DMS153 (cell line): ENCODE measurements at places on chromosomes 2 and 18.

DNA sequence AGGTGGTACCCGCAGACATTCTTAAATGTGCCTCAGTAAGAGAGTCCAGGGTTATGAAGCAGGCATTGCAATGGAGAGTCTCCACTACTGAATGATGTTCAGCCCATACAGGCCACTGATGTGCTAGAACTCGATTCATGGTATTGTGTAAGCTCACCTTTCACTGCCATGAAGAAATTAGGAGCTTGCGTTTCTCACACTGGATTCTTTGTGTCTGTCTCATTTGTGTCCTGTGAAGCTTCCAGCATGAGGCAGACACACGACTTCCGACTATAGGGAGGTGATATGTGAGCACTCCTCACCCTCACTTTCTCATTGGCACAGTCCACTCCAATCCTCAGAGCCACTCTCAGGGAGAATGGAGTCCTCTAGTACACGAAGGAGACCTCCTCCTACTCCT is 677.4 kb upstream of the RAB6C start:
- DNase-seq = no peak

DNA sequence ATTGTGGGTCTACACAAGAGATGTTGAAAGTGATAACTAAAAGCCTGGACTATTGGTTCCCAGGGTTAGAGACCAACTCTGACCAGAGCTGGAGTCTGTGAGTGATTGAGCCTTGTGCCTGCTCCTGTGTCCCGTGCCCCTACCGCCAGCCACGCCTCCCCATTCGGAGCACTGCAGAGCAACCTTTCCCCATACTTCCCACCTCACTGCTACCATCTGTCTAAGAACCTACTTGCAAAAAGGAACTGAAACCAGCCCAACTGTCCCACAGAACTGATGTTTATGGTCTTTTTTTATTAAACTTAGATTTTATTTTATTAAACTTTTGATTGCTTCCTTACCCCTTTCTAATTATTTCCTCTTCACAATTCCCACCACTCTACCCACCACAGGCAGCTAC is 300.3 kb upstream of the MGAT5 start:
- no peak for DNase-seq

- DNase-seq = no peak
Observed at GRCh38 chr2:64643838-64644457, 9.8 kb downstream of the SERTAD2 start.

DNA sequence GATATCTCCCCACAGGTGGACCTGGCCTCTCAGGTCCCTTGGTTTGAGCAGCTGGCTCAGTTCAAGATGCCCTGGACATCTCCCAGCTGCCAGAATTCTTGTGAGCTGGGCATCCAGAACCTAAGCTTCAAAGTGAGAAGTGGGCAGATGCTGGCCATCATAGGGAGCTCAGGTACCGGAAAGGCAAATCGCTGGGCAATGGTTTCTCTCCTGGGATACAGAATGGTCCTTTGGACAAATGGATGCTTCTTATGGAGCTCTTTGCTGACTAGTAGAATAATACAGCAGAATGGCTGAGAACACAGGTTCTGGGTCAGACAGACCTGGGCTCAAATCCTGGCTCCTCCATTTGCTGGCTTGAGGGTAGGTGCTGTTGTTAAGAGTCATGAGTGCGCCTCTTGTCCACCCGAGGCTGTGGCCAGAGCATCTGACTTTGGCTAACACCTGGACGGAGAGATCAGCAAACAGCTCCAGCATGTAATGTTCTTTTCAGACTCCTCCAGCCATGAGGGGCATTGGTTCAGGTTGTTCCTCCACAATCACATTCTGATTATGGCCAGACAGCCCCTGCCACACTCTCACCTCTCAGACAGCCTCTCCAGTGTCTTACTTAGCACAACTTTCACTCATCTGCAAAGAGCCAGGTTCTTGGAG is 7.5 kb downstream of the ABCG8 start:
- DNase-seq = no peak

DNA sequence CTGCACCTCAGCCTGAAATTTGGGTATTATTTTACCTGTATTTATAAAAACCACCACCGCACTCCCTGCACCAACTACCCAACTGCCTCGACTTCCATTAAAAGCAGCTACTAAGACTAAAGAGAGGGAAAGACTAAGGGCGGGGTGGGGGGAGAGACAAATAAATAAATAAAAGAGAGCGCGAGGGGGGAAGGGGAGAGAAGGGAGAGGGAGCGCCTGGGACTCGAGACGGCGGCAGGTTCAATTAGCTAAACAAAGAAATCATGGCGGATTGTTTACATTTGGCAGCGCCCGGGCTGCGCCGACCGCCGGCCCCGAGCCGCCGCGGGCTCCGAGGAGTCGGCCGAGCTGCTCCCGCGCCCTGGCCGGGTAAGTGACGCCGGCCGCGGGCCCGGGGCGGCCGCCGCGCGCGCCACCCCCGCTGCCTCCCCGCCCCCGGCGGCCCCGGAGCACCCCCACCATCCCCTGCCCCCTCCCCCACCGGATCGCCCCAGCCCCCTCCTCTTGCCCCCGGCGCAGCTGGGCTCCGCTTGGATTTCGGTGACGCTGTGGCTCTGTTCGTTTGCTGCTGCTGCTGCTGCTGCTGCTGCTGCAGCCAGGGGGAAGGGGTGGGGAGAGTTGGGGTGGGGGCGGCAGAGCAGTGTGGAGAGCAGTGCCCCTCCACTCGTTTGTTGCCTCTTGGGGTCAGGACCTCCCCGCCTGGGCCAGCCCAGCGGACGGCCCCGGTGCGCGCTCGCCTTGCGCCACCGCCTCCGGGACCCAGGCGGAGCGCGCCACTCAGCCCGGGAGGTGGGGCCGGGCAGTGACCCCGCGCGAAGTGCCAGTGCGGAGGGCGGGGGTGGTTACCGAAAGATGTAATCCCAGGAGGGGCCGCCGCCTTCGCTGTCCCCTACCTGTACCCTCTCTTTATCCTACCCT is 187.2 kb upstream of the FANCL start:
- peak; percentile 25 for DNase-seq

DNA sequence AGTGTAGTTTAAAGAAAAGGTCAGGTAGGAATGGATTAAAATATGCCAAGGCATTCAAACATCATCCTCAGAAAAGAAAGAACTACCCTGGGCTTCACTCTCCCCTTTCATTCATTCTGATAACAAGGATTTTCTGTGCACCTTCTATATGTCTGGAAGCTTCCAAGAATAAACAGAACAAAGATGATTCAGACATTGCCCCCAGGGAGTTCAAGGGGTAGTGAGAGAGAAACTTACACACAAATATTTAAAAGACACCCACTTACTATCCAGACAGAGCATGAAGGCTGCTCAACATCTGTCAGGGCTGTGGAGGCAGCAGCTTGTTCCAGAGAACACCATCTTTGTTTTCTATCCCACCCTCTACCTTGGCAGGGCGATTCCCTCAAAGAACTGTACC is 140.5 kb downstream of the ALK start:
- no peak for DNase-seq

GRCh38 chr2:11667866-11668637 is 1.9 kb downstream of the NTSR2 start:
- DNase-seq = no peak

DNA sequence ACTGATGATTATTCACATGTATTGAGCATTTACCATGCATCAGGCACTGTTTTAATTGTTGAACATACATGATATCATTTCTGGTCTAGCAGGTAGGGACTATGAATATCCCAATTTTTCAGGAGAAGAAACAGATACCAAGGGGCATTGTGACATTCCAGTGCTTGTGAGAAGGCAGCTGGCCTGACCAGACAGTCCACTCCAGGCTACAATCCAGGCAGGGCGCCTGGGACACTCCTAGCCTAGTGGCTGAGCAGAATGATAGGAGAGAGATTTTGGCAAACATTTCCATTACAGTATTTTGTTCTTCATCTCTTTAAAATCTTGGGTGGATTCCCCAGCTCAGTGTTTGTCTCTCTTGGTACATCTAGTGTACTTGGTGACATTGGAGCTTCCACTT is 24.9 kb downstream of the ZNF892 start:
- DNase-seq = no peak

GRCh38 chr18:58354051-58354450 is 274.8 kb downstream of the ALPK2 start:
- no peak for DNase-seq

- DNase-seq = no peak
Observed at GRCh38 chr2:106178716-106179115, 15.4 kb downstream of the UXS1 start.

- DNase-seq = no peak
Observed at GRCh38 chr18:31386741-31387140, 10.2 kb downstream of the DSG4 start.

- no peak for DNase-seq
Observed at GRCh38 chr2:29232041-29232440, 116.8 kb downstream of the CLIP4 start.

DNA sequence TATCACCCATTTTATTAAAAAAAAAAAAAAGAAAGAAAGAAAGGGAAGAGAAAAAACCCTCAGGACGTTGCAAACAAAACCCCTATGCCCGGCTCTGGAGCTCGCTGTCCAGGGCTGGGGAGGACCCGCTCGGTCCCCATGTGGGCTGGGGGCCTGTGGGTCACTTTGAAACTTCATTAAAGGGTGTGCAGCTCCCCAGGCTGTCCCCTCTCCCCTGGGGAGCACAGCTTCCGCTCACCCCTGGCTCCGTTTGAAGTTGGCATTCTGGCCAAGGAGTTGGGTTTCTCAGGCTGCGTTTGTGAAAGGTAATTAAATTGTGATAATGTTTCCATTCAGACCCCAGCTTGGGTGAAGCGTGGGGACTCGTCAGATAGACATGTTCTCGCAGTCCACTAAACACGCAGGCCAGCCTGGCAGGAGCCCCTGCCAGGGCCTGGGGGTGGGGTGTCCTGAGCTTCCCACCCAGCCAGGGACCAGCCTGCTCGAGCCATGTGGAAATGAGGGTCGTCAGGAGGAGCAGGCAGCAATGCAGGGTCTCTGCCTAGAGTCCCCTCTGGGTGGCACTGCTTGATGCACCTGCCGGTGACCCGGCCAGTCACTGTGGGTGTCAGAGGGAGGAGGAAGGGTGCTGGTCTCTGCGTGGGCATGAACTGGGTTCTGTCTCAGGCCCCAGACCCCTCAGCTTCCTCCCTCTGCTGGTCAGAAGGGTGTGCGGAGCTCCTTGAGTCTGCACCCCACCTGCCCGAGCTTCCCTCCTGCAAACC is 166.2 kb downstream of the INHBB start:
- no peak for DNase-seq

DNA sequence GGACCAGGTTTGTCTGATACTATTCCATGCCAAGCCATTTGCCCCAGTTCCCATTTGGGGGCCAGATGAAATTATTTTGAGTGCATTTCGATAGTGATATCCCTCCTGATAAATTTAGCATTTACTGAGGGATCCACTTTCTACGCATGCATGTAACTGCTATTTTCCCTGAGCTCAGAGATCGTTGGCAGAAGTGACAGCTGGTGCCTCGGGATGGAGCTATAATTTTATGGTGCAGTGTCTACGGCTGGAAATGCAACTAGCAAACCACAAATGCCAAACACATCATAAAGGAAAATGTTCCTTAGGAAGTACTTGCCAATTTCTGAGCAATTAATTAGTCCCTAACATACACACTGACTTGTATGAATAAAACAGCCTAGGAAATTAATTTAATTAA is 254.8 kb downstream of the SLC8A1 start:
- DNase-seq = no peak

DNA sequence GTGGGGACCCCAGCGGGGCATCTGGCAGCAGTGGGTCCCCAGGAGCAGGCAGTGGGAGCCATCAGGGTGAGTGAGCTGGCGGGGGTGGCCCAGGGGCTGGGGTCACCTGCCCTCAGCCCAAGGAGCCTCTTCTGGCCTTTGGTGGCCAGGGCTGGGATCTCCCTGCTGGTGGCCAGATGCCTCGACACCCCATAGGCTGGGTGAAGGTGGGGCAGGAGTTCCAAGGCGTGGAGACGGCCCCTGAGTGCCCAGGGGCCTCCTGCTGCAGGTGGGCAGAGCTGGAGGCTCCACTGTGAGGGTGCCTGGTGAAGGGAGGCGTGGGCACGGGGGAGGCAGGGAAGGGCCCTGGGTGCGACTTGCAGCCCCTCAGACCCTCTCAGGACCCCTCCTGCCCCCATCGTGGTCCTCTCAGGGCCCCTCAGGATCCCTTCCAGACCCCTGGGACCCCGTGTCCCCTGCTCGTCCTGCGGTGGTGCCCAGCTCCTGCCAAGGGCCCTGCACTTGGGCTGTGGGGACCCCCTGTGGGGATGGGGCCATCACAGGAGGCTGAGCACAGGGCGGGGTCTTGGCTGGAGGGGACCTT is 5.0 kb upstream of the GPR35 start:
- no peak for DNase-seq

GRCh38 chr2:30306522-30306921 is 75.2 kb downstream of the LBH start:
- no peak for DNase-seq

DNA sequence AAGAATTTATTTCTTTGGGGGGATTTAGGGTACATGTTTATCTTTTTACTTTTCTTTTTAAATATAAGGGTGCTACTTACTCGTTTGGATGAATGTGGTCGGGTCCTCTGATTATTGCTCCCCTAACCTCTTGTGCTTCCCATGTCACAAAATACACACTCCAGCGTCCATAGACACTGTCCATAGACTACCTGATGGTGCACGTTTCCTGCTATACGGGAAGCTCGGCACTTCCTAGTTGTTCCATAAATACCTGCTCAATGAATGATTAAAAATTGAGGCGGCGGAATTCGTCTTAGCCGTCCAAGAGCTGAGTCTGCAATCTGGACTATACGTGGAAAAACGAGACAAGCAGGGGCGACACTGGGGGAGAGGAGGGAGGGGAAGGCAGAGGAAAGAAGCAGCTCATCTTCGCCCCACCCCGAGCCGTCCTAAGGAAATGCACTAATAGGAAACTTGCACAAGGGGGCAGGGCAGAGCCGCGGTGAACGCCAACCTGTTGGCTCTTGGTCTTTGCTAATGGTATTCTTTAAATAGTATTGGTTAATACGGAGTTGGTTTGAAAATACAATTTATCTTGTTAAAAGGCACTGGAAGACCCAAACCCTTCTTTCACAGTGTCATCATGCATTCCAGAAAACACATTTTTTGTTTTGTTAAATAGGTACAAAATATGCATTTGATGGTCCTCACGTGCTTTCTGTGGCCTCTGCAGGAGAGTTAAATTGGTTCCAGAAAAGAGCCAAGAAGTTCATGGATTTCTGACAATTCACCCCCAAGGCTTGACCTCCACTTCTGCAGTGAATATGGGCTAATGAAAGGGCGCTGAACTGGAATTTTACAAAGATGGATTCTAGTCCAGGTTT is 73.0 kb upstream of the KCTD1 start:
- no peak for DNase-seq

GRCh38 chr2:49687918-49688317 is 533.6 kb upstream of the FSHR start:
- DNase-seq = no peak

GRCh38 chr2:120914839-120915521 is 179.3 kb downstream of the GLI2 start:
- no peak for DNase-seq

GRCh38 chr2:197130318-197130717 is 180.3 kb downstream of the ANKRD44 start:
- DNase-seq = no peak

GRCh38 chr2:218249691-218250090 is 11.1 kb upstream of the GPBAR1 start:
- no peak for DNase-seq

- no peak for DNase-seq
Observed at GRCh38 chr18:35732162-35732561, 150.6 kb downstream of the GALNT1 start.
